ENCODE measurements at places on chromosomes 7 and 10. TPM values are rescaled to one million over a fixed set of nuclear protein-coding genes. Genes with fewer than 3 reads are reported as not detected.

Gene ASIC3
- 1.6 TPM for total RNA-seq

Gene AZGP1
- total RNA-seq = not detected

Gene COL28A1
- total RNA-seq = 0.60 TPM

Gene PPP1R3C
- 6.4 TPM for total RNA-seq

Gene ADCY1
- 7.4 TPM for total RNA-seq

Gene HMX2
- 0.21 TPM for total RNA-seq

Gene SPAM1
- total RNA-seq = not detected

GRCh38 chr7:147418966-147419365 is 1171.6 kb upstream of the C7orf33 start:
- DNase-seq = peak; percentile 38

DNA sequence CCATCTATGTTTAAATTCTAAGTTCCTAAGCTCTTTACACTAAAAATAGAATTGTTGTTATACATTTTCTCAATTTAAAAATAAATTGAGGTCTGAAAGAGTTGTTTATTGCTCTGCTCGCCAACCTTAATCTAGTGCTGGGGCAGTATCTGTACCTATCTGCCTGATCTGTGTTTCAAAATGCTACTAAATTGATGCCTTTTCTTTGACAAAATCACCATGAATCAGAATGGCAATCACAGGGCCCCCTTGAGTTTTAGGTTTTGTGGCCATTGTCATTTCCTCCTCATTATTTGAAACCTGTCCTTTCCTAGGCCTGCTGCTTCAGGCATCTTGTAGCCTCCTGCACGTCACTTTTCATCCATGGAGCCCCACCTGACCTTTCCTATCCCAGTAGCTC is 301.5 kb downstream of the EXOC4 start:
- no peak for DNase-seq

GRCh38 chr10:16049050-16049449 is 188.7 kb upstream of the MINDY3 start:
- DNase-seq = no peak

- DNase-seq = no peak
These were observed 288.6 kb upstream of the PHF14 start for GRCh38 chr7:10685040-10685439.

DNA sequence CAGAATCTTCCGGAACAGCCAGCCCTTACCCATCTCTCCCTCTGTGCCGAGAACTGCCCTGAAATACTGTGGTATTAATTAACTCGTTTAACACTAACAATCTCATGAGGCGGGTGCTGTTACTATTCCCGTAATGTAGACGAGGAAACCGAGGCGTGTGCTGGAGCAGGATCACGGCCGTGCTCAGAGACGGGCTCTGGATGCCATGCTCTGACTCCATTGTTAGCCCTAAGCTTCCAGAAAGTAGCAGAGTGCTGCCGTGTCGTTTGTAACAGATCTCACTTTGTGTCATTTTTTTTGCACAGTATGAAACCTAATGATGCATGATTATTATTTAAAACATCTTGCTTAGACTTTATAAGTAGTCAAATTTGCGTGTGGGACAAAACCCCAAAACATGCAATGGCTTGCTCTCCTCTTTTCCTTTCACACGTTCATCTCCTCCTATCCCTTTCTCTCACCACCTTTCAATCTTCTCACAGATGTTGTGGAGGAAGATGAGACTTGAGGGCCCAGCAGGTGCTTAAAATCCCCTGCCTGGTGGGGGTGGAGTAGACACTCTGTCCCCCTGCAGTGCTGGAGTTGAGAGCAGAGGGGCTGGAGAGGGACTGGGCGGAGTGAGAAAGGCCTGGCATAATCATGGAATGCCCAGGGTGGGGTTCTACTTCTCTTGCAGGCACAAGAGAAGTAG is 482 bp upstream of the ACTR3C start:
- no peak for DNase-seq

DNA sequence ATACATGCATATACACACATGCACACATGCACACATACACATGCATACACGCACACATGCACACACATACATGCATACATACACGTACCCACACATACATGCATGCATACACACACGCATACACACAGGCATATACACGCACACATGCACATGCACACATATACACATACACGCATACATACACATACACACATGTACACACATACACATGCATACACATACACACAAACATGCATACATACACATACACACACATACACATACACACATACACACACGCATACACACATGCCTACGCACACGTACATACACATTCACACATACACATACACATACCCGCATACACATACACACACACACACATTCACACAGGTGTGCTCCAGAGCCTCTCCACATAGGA is 81.0 kb upstream of the KMT2E start:
- no peak for DNase-seq

- DNase-seq = no peak
These were observed 4.0 kb upstream of the TMEM106B start for GRCh38 chr7:12207046-12207445.

- DNase-seq = peak; percentile 86
These were observed 2.2 kb downstream of the NPM3 start for GRCh38 chr10:101780818-101781654.

- no peak for DNase-seq
These were observed 108.0 kb upstream of the PPP2R2D start for GRCh38 chr10:131792809-131793208.

GRCh38 chr10:80659289-80659688 is 121.6 kb downstream of the SH2D4B start:
- DNase-seq = no peak

DNA sequence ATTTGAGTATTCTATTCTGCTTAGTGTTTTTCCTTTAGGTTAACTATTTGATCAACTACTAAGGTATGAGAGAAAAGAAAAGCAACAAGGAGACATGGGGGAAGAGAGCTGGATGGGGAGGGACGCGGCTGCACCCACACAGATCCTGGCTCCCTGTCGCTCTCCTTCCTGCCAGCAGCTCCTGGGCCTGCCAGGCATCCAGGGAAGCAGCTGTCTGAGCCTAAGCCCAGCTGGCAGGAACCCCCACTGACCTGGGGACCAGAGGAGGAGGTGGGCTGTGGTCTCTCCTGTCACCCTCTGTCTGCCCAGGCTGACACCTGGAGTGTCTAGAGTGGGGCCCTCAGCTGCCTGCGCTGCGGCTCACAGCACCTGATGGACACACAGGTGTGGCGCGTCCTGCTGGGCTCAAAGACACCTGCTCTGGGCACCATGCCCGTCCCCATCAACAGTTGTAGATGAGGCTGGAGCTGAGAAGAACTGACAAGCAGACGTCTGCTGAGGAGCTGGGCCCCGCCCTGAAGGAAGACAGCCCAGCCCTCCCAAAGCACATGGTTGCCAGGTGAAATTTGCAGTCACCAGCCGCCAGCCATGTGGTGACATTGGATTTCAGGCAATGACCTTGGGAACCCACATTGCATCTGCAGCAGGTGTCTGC is 207.9 kb downstream of the PLXNA4 start:
- no peak for DNase-seq

- no peak for DNase-seq
These were observed 54.7 kb upstream of the EGR2 start for GRCh38 chr10:62870866-62871265.

Measured in neural progenitor cell (in vitro differentiated cells).